Memory B cell (primary cell): ENCODE measurements at places on chromosomes 6 and 20.

GRCh38 chr6:65671922-65672321 is 35.1 kb downstream of the EYS start:
- DNase-seq, result no peak

GRCh38 chr6:1391800-1392309 is 2.5 kb downstream of the FOXF2 start:
- DNase-seq, result no peak

DNA sequence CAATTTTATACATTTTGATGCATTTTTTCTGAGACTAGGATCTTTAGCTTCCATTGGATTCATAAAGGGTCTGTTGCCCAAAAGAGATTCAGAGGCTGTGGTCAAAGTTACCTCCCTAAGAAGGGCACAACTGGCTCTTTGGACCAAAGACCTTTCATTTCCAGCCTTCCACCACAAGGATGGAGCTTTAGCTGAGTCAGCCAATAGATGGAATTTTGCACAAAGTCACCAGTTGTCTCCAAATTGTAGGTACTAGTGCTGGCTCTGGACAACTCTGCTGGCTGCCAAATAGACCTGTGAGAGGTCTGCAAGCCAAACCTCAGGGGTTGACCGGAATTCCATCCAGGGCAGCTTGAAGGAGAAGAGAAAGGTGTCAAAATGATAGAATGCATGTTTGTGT is 555 bp downstream of the BPIFA1 start:
- DNase-seq, result no peak

DNA sequence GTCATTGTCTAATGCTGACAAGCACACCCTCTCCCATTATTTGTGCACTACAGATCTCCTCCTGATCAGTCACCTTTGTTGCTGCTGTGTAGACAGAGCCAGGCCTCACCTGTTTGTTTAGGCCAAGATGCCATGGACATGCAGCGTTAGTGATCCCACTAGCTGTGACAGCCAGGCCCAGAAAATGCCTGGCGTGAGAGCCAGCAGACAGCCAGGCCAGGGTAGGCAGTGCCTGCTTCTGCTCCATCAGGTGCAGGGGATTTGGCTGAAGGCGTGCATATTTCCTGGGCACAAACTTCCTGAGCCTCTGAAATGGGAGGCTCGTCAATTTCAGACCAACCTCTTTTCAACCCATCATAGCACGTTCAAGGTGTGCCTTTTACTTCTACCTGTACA is 27.3 kb downstream of the MANBAL start:
- no peak for DNase-seq
